CD8-positive, alpha-beta memory T cell (primary cell): ENCODE measurements at places on chromosomes 2 and 18. TPM values are rescaled to one million over a fixed set of nuclear protein-coding genes. Genes with fewer than 3 reads are reported as not detected.

KIAA1328 gene
- polyA plus RNA-seq, result 8.3 TPM

- no peak for DNase-seq
Measured at GRCh38 chr2:44952806-44953498, 11.4 kb downstream of the SIX3 start.

- DNase-seq, result no peak
Measured at GRCh38 chr2:107222466-107222865, 336.5 kb upstream of the ST6GAL2 start.

- no peak for DNase-seq
Measured at GRCh38 chr18:80210312-80211083, 36.8 kb downstream of the PARD6G start.

- DNase-seq, result no peak
Measured at GRCh38 chr2:180289627-180290026, 282.5 kb upstream of the CWC22 start.

DNA sequence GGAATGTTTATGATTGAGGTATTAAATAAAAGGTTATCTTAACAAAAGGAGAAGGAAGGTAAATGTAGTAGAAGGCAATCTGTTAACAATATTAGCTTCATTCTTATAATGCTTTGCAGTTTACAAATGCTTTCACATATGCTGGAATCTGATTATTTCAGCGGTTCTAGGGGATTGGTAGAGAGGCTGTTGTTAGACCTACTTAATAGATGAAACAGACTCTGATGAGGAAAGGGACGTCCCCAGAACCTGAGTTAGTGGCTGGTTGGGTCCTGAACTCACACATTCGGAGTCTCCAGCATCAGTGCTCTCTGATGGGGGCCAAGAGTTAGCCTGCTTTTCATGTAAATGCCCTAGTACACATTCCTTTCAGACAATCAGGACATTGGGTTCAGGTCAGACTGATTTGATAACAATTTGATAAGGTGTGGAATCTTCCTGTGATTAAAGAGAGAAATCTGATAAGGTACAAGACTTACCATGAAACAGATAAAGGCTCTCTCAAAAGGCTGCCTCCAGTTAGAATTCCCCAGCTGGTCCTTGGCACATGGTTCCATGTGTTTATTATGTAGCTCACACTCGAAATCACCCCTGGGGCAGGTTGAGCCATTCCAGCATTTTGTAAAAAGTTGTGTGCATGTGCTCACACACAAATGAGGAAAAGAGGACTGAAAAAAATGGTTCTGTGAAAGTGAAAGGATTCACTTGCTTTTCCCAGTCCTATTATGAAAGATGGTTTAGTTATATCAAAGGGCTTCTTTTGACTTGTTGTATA lies 103.1 kb downstream of the GPD2 start:
- no peak for DNase-seq

GRCh38 chr2:241842620-241843211 lies 16.0 kb downstream of the PDCD1 start:
- DNase-seq, result peak; percentile 63

DNA sequence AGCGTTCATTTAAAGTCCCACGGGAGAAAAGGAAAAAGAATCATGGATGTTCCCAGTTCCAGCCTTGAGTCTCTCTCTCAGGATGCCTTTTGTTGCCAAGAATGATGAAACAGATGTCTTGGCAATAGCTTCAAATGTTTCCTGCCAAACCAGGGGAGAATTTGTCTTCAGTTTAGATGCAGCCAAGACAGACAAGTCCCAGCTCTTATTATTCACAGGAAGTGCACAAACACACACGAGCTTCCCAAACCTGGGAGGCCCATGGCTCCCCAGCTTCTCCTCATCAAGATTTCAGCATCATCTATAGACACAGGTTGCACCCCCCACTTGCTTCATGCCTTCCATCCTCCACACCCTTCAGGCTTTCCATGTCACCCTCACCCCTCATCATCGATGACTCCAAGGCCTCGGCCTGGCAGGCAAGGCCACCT lies 45.9 kb downstream of the HS1BP3 start:
- DNase-seq, result no peak

GRCh38 chr2:217468042-217468830 lies 534.6 kb downstream of the TNS1 start:
- no peak for DNase-seq

- DNase-seq, result no peak
Measured at GRCh38 chr2:39370101-39370500, 67.0 kb downstream of the MAP4K3 start.

DNA sequence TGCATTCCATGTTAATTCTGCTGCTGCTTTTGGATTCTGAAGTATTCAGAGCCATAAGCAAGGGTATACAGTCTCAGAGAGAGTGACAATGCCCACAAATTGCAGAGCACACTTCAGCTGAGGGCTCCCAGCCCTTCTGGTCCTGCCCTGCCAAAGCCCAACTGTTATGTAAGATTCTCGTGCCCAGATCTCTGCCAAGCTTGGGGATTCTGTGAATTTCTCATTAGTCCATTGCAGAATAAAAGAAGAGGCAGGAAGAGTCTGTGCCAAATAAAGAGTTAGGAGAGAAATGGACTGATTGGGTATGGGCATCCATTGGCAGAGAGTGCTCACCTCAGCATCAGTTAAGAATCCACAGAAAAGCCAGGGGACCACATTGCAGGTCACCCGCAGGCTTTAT lies 112.0 kb upstream of the PNPT1 start:
- no peak for DNase-seq

DNA sequence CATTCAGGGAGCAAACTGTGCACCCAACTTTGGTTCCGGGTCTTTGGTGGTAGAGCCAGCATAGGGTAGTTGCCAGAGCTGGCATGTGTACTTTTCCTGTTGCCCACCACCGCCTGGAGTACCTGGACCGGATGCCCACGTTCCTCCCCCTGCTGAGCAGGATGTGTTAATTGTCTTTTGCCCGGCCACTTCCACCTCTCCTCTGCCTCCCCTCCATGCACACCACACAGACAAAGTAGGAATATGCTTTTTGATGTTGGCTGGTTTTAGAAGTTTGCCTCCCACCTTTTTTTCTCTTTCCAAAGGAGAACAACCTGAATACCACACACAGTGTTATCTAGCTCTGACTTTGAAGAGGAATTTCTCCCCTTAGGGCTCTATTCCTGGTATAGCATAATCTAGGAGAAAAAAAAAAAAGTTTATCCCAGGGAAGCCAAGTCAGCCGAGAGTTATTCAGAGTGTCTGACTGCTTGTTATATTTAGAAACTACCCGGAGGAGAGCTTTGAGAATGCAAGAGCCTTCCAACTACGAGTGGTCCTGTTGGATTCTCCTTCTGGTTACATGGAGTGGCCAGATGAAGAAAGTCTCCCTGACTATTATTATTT lies 111.9 kb downstream of the SETBP1 start:
- DNase-seq, result no peak

GRCh38 chr2:112713585-112713925 lies 7.3 kb upstream of the NT5DC4 start:
- DNase-seq, result no peak

GRCh38 chr2:64228918-64229317 lies 84.7 kb upstream of the PELI1 start:
- DNase-seq, result no peak

DNA sequence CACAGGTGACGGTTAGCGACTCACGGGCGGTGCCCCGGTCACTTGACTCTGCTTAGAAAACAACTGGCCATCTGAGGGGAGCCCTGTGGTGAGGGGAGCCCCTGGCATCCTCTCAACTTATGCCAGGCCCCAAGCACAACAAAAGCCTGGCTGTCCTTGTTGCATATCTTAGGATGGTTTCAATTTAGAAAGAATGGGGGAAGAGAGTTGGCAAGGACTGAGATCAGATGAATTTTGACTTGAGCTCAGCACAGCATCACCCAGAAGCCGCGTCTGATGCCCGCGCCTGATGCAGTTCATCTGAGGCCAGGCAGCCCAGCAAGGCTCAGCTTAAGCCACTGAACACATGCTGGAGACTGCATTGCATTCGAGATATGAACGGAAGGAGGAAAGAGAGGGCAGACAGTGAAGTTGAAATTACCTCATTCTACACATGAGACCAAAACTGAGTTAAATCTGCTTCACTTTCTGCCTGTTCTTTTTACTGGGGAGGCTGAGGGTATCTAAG lies 36.8 kb downstream of the MYT1L start:
- no peak for DNase-seq
